GM18507 (cell line): ENCODE measurements at places on chromosomes 5 and 9.

GRCh38 chr9:132163457-132163875 lies 1.6 kb downstream of the NTNG2 start:
- DNase-seq, result no peak

GRCh38 chr9:121921444-121921843 lies 171.7 kb downstream of the TTLL11 start:
- DNase-seq, result no peak

- peak; percentile 29 for DNase-seq
These were observed 4.0 kb downstream of the SNX30 start for GRCh38 chr9:112754578-112754977.

DNA sequence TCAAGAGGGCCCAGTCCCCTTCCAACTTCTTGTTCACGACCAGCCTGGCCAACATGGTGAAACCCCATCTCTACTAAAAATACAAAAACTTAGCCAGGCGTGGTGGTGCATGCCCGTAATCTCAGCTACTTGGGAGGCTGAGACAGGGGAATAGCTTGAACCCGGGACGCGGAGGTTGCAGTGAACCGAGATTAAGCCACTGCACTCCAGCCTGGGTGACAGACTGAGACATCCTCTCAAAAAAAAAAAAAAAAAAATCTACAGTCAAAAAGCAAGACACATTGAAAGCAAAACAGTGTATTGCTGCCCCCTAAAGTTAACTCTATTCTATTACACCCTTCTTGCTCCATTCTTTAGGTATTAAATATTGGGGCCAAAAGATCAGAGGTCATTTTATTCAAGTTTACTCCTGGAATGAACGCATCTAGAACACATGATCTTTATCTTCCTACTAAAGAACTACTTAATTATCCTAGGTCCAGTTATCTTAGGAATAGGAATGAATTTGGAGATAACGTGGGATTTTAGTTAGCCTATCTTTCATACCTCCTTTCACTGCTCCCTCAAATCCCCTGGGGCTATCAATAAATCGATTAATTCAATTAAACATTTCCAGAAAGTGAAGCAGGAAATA lies 2.4 kb downstream of the ATG12 start:
- no peak for DNase-seq

GRCh38 chr5:150589862-150590601 lies 50.4 kb upstream of the SYNPO start:
- no peak for DNase-seq

GRCh38 chr5:4387290-4387689 lies 752.8 kb upstream of the ADAMTS16 start:
- no peak for DNase-seq

DNA sequence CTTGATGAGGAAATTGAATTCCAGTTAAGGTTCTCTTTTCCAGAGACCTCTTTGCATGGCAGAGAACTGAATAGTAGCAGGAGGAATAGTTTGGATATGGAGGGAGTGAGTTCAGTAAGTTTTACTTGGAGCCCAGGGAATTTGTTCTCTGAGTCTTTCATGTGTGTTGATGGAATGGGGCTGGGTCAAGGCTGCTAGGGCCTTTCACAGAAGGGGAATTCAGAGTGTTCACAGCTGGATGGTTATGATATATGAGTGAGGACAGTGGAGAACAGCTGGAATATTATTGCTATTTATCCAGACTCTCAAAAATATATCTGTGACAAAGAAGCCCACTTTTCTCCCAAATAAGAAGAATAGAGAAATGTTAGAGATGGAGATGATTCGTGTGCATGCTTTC lies 372.8 kb downstream of the PLK2 start:
- DNase-seq, result no peak

DNA sequence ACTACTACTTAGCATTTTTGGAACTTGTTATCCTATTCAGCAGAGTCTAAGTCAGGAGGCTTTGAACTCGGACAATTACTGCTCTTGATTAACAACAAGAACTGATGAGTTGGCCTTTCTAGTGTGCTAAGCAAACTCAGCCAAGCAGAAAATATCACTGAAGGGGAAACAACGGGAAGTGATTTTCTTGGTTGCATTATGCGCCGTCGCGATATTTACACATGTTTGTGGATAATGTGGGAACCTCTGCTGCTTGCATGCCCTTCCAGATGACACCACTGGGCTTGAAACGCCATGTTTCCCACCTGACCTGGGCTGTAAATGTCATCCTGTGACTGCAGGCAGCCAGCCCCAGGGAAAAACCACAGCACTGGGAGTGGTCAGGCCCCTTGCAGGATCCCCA lies 205.5 kb downstream of the PAX5 start:
- DNase-seq, result no peak

DNA sequence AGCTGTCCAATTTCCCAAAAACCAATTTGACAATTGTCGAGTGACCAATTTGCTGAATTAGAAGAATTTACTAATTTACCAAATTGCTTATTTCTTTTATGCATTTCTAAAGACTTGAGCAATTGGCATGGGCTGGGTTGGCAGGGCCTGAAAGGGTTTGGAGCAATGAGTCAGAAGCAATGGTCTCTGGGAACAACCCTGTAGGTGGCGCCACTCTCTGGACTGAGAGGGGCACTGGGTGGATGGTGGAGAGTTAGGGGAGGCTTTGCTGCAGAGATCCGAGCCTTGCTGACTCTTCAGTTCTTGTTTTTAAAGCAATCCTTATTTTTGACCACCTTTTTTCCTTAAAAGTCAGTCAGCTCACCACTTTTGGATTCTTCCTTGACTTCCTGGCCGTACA lies 71.5 kb upstream of the RPS23 start:
- no peak for DNase-seq

GRCh38 chr9:81634915-81635516 lies 54.3 kb downstream of the TLE1 start:
- no peak for DNase-seq

DNA sequence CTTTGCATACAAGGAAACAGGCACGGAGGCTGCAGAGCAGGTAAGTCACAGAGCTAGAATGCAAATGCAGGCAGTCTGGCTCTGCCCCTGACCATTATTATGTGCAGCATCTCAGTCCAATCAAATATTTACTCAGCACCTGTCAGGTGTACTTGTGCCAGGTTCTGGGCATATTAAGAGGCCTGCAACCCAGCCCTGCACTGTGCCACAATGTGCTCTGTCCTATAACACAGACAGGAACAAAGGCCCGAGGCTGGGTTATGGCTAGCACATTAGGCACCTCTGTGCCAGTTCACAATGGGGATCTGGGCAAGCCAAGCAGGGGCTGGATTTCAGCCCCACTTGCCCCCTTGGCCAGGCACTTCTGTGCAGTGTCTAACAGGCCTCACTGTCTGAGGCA lies 14.0 kb downstream of the ARL15 start:
- no peak for DNase-seq

GRCh38 chr9:128242828-128243214 lies 33.0 kb downstream of the GOLGA2 start:
- no peak for DNase-seq

GRCh38 chr5:115435778-115436712 lies 108.5 kb downstream of the FEM1C start:
- DNase-seq, result no peak

- DNase-seq, result no peak
These were observed 87.6 kb downstream of the PIK3R1 start for GRCh38 chr5:68303038-68303738.

DNA sequence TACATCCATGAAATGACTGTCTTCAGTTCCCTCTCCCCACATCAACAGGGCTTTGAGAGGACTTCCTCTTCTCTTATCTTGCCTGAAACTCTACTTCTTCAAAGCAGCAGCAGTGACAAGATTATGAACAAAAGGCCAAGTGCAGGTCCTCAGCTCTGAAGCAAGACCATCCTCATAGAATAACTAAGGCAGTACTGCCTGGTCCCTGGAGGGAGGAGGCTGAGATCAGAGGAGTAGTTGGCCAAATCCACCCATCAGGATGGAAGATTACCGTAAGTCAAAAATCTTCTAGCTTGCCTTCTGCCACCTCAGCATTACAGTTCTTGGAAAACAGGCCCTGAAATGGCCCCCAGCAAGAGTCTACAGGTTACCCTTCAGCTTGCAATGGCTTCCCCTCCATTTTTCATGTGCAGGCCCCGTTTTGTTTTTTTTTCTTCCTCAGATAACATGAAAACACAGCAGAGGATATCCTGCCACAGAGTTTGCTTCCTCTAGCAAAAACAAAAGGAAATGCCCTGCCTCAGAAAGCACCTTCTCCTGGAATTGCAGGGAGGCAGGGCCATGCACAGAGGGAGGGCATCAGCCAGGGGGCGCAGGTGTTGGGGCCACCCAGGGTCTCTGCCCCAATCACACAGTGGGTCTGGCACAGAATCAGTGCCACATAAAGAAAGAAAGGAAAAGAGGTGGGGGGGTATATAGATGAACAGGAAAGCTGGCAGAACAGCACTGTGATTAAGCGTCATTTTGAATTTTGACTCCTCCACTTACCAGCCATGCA lies 40.0 kb downstream of the KLHL3 start:
- DNase-seq, result no peak

GRCh38 chr5:10401498-10401897 lies 40.2 kb upstream of the ROPN1L start:
- DNase-seq, result no peak

DNA sequence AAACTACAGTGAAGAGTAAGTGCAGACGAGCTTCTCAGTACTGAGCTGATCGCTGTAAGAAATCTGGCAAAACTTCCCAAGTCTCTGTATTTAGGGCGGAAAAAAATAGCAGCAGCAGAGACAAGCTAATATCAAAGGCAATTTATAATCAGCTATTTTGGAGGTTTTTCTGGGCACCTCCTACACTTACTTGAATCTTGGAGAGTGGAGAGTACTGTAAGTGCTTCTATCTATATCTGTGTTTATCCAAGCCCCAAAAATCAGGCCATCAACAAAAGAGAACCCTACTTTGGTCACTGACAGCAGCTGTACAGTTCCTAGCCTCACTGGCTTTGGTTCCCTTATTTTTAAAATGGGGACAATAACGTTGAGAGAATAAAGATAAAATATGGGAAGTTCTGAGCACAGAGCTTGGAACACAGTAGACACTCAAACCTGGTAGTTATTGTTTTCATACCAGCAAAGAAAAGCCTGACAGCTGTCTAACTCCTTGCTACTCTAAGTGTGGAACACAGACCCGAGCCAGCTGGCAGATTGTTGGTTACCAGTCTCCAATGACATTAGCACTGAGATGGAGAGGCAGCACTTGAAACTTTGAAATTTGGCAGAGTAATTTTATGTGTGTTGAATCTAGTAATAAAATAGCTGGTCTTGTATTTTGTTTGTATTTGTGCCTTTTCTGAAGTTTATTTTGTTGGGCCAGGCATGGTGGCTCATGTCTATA lies 96.0 kb upstream of the SLC28A3 start:
- DNase-seq, result no peak

GRCh38 chr9:131837316-131837715 lies 97.4 kb upstream of the RAPGEF1 start:
- no peak for DNase-seq

- DNase-seq, result no peak
These were observed 125.6 kb downstream of the TMEM161B start for GRCh38 chr5:88142886-88143692.

- DNase-seq, result peak; percentile 22
These were observed 23.7 kb downstream of the ACTL7A start for GRCh38 chr9:108885643-108886348.

DNA sequence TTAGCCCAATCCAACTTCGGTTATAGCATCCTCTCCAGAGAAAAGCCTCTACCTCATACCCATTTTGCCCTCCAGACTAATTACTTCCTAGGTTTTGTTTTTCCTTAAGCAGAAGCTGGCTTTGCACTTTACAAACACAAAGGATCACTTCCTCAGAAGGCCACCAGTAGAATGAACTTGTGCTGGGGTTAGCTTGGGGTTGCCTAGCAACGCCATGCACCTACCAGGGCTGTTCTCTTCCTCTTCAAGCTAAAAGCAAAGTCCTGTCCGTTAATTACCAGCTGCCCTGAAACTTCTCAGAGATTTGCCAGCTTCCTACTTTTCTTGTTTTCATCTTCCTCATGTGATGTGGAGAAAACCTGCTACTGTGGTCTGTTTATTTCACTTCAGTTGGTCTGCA lies 132.0 kb upstream of the WWC1 start:
- DNase-seq, result no peak

DNA sequence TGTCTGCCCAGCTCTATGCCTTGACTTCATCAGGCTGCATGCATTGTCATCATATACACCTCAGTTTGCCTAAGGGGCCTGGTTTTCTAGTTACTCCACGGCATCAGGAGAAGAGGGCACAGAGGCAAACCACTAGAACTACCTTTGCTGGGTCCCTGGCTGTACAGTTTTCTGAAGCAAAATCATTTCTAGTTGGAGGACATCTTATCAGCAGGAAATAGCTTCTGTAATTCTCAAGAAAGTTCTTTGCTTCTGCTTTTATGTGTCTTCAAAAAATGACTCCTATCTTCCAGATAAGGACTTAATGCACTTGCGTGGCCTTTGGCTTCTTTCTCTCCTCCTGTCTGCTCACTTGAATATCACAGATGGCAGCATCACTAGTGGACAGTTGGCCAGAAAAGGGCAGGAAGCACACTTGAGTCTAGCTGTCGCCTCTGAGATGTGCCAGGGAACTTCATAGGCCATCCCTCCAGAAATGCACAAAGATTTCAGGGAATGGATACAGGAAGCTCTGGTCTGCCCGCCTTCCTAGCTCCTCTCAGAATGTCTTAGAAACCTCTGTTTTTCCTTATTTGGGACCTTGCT lies 22.4 kb upstream of the LTC4S start:
- DNase-seq, result no peak

DNA sequence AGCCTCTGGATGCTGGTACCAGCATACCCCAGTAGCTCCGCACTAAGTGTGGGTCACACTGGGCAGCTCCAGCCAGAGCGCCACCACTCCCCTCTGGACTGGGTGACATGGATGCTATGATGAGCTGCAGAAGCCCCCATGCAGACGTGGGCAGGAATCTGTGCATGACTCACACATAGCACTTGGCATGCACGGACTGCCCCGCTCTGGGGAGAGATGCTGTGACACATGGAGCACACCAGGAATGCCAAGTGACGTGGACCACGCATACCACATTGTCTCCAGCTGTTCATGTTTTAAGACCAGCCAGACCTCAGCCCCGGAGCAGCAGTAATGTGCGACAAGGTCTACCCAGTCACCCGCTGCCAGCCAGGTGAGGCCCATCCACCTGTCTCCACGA lies 64.1 kb downstream of the SEMA4D start:
- DNase-seq, result no peak
